ENCODE measurements at places on chromosomes 11 and 22.
A peak's percentile ranks its signal among the peaks of the same experiment; 100 is the strongest.

DNA sequence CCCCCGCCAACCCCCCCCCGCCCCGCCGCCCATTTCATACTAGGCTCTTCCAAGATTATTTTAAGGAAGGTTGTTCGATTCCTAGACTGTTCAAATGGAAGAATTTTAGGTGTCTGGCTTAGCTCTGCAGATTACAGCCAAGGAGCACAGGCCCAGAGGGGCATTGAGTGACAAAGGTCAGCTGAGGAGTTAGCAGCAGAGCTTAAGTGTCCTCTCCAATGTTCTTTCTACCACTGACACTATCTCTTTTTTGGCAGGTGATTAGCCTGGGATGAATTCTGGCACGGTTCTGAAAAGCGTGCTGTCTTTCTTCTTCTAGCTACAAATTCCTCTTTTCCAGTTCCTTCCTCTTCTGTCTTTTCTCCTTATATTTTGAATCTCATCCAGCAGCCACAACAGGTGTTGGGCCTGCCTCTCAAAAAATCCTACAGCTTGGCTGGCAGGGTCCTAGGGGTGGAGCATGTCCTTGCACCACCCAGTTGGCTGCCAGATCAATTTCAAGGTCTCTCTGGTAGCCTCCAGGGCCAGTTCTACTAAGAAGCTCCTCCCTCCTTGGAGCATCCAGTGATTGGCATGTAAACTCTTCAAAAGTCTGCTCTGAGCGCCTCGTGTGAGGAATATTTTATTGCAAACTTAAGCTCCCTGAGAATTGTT is 23.0 kb downstream of the KCNE3 start:
- no peak for DNase-seq

DNA sequence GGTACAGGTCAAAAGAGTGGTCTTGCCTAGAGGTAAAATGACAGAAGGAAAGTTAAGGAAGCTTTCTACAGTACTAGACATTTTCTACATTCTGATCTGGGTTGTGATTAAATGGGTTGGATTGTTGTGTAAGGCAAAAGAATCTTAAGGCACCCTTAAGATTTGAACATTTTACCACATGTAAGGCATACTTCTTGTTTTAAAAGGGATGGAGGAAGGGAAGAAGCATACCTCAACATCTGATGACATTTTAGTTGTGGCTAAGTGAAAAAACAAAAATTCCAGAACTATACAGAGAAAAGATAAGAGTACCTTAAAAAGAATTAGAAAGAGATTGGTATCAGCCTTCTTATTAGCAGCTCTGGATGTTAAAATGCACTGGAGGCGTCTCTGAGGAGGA is 356.0 kb upstream of the CADM1 start:
- no peak for DNase-seq

DNA sequence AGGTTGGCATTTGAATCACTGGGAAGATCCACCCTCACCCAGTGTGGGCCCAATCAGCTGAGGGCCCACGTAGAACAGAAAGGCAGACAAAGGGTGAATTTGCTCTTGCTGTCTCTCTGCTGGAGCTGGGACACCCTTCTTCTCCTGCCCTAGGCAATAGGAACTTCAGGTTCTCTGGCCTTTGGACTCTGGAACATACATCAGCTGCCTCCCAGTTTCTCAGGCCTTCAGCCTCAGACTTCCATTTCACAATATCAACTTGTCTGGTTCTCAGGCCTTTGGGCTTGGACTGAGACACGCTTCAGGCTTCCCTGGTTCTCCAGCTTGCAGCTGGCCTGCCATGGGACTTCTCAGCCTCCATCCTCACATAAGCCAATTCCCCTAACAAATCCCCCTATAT is 14.7 kb upstream of the ASRGL1 start:
- no peak for DNase-seq

- peak; percentile 68 for DNase-seq
Measured at GRCh38 chr11:66856496-66857233, at the start of gene LRFN4. TSS of gene LRFN4 (plus strand) at chr11:66857064. CDS start at chr11:66857745, 681 bp downstream.

- no peak for DNase-seq
Measured at GRCh38 chr11:34239465-34240149, 118.2 kb downstream of the ABTB2 start.

DNA sequence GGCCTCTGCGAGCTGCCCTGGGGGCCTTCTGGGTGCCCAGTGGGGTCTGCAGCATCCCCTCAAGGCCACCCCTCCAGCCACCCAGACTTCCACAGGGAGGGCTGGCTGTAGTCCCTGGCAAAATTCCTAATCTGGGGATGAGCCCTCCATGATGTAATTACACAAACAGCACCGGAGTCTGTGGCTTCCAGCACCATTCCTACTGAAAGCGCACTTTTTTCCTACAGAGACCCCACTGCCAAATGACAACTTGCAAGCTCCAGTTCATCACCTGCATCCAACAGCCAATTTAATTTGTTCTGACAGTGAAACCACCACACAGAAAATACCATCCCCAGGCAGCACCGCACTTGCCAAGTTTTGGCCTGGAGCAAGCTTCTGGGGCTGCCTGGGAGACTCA is 70.4 kb downstream of the TRMU start:
- DNase-seq, result no peak
